ENCODE measurements at places on chromosomes 7 and 10. TPM values are rescaled to one million over a fixed set of nuclear protein-coding genes. Genes with fewer than 3 reads are reported as not detected.

DNA sequence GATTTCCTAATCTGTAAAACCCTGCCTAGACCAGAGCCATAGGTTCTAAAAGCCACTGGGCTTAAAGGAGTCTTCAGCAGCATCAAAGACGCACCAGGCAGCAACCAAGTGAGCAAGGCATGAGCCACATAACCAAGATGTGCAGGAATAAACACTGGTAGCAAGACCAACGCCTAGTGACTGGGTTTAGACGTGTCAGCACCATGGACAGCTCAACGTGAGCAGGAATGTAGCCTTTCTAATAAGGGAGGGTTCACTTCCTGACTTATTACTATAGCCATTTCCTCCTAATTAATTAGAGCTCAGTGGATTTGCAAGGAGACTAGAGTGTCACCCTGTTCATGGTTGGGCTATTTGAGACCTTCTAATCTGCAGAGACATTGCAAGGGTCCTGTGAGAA, 223.7 kb downstream of the LHFPL3 start:
- DNase-seq: no peak
- no peaks in the 10 kb centered on the region for H3K36me3 ChIP-seq
- no peak overlapping the region for H3K4me3 ChIP-seq
- H3K27me3 ChIP-seq: no peaks in the 10 kb centered on the region
- no peak overlapping the region for H3K27ac ChIP-seq

GRCh38 chr7:91233212-91233611, 31.0 kb upstream of the FZD1 start:
- H3K4me1 ChIP-seq: no peaks in the 10 kb centered on the region
- H3K36me3 ChIP-seq: no peaks in the 10 kb centered on the region
- no peak overlapping the region for H3K4me3 ChIP-seq
- H3K27ac ChIP-seq: no peak overlapping the region
- peaks cover 7% of the 10 kb centered on the region for H3K27me3 ChIP-seq

GRCh38 chr7:118583641-118584040, 359.1 kb downstream of the ANKRD7 start:
- no peaks in the 10 kb centered on the region for H3K36me3 ChIP-seq
- no peak overlapping the region for H3K4me3 ChIP-seq
- no peaks in the 10 kb centered on the region for H3K4me1 ChIP-seq
- H3K27ac ChIP-seq: no peak overlapping the region
- no peaks in the 10 kb centered on the region for H3K27me3 ChIP-seq

- no peak overlapping the region for H3K4me3 ChIP-seq
- no peak overlapping the region for H3K27ac ChIP-seq
- no peak for DNase-seq
- no peaks in the 10 kb centered on the region for H3K4me1 ChIP-seq
- H3K27me3 ChIP-seq: peaks cover 43% of the 10 kb centered on the region
Measured at GRCh38 chr10:98301664-98302319, 33.8 kb upstream of the LOXL4 start.

DNA sequence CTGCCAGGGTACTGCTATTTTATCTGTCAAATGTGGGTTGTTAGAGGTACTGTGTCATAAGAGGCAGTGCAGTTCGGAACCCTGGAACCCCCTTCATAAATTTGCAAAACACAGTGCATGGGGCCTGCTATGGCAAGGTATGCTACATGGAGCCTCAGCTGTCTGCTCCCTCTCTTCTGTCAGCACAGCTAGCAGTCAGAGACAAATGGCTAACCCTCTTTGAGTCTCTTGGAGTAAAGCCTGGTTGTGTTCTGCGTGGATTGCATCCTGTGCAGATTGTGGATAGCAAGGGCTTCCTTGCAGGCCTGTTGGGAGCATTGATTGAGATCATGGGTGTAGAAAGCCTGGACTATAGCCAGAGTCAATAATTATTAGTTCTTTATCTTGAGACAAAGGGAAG, 397.8 kb downstream of the AUTS2 start:
- peaks cover 19% of the 10 kb centered on the region for H3K4me1 ChIP-seq
- no peaks in the 10 kb centered on the region for H3K27me3 ChIP-seq
- DNase-seq: no peak
- H3K36me3 ChIP-seq: peaks cover 2% of the 10 kb centered on the region
- no peak overlapping the region for H3K27ac ChIP-seq
- no peak overlapping the region for H3K4me3 ChIP-seq

DNA sequence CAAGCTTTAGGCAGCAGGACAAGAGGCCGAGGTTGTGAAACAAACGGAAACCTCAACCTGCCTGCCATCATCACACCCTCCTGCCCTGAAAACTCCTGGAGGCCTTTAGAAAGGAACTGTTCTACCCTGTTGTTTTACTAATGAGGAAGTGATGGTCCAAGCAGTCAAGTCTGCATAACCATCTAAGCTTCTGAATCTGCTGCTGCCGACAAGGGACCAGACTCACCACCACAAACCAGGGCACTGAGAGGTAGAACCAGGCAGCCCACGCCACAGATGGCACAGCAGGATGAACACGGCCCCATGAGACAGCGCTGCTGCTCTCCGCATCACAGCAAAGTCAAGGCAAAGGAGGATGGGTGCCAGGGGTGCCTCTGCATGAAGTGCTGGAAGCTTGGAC, 209.4 kb downstream of the CELF2 start:
- peak; percentile 54 for DNase-seq
- no peaks in the 10 kb centered on the region for H3K27me3 ChIP-seq
- peaks cover 58% of the 10 kb centered on the region for H3K36me3 ChIP-seq
- H3K27ac ChIP-seq: peak overlapping the region; percentile 96
- peaks cover 88% of the 10 kb centered on the region for H3K4me1 ChIP-seq
- peak overlapping the region; percentile 68 for H3K4me3 ChIP-seq

- no peaks in the 10 kb centered on the region for H3K36me3 ChIP-seq
- no peak overlapping the region for H3K4me3 ChIP-seq
- H3K4me1 ChIP-seq: no peaks in the 10 kb centered on the region
- no peak for DNase-seq
- no peaks in the 10 kb centered on the region for H3K27me3 ChIP-seq
Measured at GRCh38 chr7:131538071-131538812, 18.2 kb downstream of the PODXL start.

DNA sequence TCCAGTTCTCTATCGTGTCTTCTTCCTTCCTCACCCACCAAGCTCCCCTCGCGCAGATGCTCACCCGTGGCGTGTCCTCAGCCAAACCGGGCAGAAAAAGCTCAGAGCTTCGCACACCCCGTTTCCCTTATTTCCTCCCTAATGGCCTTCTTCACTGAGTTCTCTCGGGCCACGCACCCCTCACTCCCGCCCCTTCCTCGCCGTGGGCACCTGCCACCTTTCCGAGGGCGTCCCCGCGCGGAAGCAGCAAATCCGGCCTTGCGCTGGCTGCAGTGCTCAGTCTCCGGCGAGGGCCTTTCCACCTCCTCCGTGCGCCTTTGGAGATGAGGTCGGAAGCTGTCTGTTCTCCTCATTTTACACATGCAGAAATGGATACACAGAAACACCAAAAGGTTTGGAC, 12.4 kb upstream of the CALML3 start:
- no peaks in the 10 kb centered on the region for H3K4me1 ChIP-seq
- no peak overlapping the region for H3K4me3 ChIP-seq
- H3K27ac ChIP-seq: no peak overlapping the region
- H3K27me3 ChIP-seq: peaks cover 8% of the 10 kb centered on the region
- no peak for DNase-seq
- H3K36me3 ChIP-seq: no peaks in the 10 kb centered on the region

DNA sequence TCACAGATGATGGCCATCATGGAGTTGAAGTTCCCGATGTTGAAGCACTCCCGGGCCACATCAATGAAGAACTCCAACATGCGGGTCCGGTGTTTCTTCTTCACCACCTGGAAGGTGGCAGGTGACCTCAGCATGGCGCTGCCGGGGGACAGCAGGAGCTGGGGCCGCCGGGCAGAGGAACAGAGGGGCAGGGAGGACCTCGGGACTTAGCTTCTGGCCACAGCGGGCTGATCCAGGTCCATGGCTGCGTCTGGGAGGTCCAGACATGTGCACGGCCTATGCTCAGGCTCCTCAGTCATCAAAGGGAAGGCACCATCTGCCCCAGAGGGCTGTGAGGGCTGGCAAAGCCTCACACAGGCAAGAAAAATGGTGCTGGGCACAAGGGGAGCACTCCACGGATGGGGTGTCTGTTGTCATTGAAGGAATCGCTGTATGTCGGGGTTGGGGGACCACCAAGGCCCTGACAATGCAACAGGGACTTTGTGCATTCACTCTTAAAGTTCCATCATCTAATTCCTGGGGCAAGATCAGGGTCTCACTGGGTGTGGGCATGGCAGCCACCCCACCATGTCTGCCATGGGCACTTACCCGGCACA, 60.9 kb downstream of the CSGALNACT2 start:
- H3K27me3 ChIP-seq: no peaks in the 10 kb centered on the region
- H3K27ac ChIP-seq: no peak overlapping the region
- DNase-seq: no peak
- peaks cover 6% of the 10 kb centered on the region for H3K4me1 ChIP-seq
- no peak overlapping the region for H3K4me3 ChIP-seq

GRCh38 chr7:2010101-2010500, 222.6 kb downstream of the MAD1L1 start:
- no peak overlapping the region for H3K27ac ChIP-seq
- H3K27me3 ChIP-seq: no peaks in the 10 kb centered on the region
- no peak for DNase-seq
- no peak overlapping the region for H3K4me3 ChIP-seq
- H3K36me3 ChIP-seq: peaks cover 27% of the 10 kb centered on the region
- H3K4me1 ChIP-seq: peaks cover 18% of the 10 kb centered on the region

DNA sequence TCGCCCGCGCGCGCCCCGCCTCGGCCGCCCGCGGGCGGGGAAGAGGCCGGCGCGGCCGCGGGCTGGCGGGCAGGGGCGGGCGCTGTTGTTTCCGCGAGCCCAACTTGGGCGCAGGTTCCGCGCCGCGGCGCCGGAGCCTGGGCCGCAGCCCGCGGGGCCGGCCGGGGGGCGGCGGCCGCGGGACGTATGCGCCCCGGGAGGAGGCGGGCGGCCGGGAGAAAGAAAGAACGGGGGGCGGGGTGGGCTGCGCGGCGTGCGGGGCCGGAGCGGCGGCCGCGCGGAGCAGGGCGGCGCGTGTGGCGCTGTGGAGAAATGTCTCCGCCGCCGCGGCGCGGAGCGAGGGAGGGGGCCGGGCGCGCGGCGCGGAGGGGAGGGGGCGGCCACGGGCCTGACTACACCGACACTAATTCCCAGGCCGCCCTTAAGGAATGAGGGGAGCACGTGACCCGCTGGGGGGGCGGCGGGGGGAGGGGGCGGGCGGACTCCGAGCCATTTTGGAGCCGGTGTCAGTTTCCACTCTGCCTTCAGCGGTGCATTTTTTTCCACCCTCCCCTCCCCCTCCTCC, at the start of gene BMI1:
TSS of gene BMI1 (plus strand) at position 509 of the 565 bp plus-strand sequence. CDS start 5,351 bp downstream, outside the sequence.
- no peaks in the 10 kb centered on the region for H3K27me3 ChIP-seq
- peak; percentile 63 for DNase-seq
- peak within 1 kb of the TSS; percentile 89 for H3K27ac ChIP-seq
- H3K4me3 ChIP-seq: peak within 1 kb of the TSS; percentile 88

- no peak overlapping the region for H3K4me3 ChIP-seq
- H3K36me3 ChIP-seq: no peaks in the 10 kb centered on the region
- no peak for DNase-seq
- peaks cover 9% of the 10 kb centered on the region for H3K27me3 ChIP-seq
Measured at GRCh38 chr7:101590663-101591435, 38.2 kb downstream of the MYL10 start.

GRCh38 chr10:123988694-123989093, 97.1 kb upstream of the CPXM2 start:
- DNase-seq: no peak
- H3K4me1 ChIP-seq: peaks cover 3% of the 10 kb centered on the region
- H3K27ac ChIP-seq: no peak overlapping the region
- H3K4me3 ChIP-seq: no peak overlapping the region
- no peaks in the 10 kb centered on the region for H3K36me3 ChIP-seq

- no peak for DNase-seq
- H3K4me3 ChIP-seq: no peak overlapping the region
- no peak overlapping the region for H3K27ac ChIP-seq
- no peaks in the 10 kb centered on the region for H3K36me3 ChIP-seq
Measured at GRCh38 chr7:122802301-122802751, 83.9 kb downstream of the CADPS2 start.

DNA sequence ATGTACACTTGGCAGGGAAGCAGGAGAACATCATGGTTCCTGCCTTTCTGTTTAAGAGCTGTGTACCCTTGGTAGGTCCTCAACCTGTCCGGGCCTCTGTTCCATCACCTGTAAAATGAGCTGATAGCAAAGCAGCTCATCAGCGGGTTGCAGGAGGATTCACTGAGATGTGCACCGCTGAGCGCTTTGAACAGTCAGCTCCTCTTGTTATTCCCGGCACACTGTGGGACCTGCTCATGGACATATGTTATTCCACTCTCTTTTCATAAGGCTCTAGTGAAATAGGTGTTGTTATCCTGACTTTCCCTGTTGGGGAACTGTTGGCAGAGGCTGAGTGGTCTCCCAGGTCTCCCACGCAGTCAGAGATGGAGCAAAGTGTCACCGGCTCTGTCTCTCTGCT, 497.5 kb upstream of the ZMIZ1 start:
- no peaks in the 10 kb centered on the region for H3K36me3 ChIP-seq
- DNase-seq: no peak
- H3K27ac ChIP-seq: no peak overlapping the region
- H3K27me3 ChIP-seq: peaks cover 5% of the 10 kb centered on the region

- H3K36me3 ChIP-seq: peaks cover 10% of the 10 kb centered on the region
- H3K27ac ChIP-seq: peak overlapping the region; percentile 35
- peaks cover 4% of the 10 kb centered on the region for H3K27me3 ChIP-seq
- peaks cover 53% of the 10 kb centered on the region for H3K4me1 ChIP-seq
- DNase-seq: no peak
Measured at GRCh38 chr10:67767244-67767643, 70.7 kb downstream of the DNAJC12 start.

- no peak overlapping the region for H3K27ac ChIP-seq
- no peak overlapping the region for H3K4me3 ChIP-seq
- H3K36me3 ChIP-seq: peaks cover 50% of the 10 kb centered on the region
Measured at GRCh38 chr10:35552650-35553342, 52.3 kb upstream of the GJD4 start.

GRCh38 chr7:77923419-77923818, 124.8 kb downstream of the PHTF2 start:
- H3K27me3 ChIP-seq: no peaks in the 10 kb centered on the region
- peaks cover 59% of the 10 kb centered on the region for H3K36me3 ChIP-seq
- no peak overlapping the region for H3K27ac ChIP-seq
- no peak for DNase-seq
- H3K4me3 ChIP-seq: no peak overlapping the region
- H3K4me1 ChIP-seq: peaks cover 8% of the 10 kb centered on the region

- DNase-seq: no peak
- no peak overlapping the region for H3K4me3 ChIP-seq
- no peaks in the 10 kb centered on the region for H3K36me3 ChIP-seq
- H3K27me3 ChIP-seq: peaks cover 8% of the 10 kb centered on the region
Measured at GRCh38 chr7:25316366-25316765, 88.1 kb upstream of the NPVF start.

GRCh38 chr10:5917305-5917704, 27.3 kb downstream of the FBH1 start:
- H3K36me3 ChIP-seq: peaks cover 93% of the 10 kb centered on the region
- no peaks in the 10 kb centered on the region for H3K27me3 ChIP-seq
- H3K4me3 ChIP-seq: no peak overlapping the region
- H3K27ac ChIP-seq: no peak overlapping the region
- H3K4me1 ChIP-seq: no peaks in the 10 kb centered on the region

- H3K4me3 ChIP-seq: no peak overlapping the region
- no peak overlapping the region for H3K27ac ChIP-seq
- H3K4me1 ChIP-seq: no peaks in the 10 kb centered on the region
- H3K27me3 ChIP-seq: no peaks in the 10 kb centered on the region
Measured at GRCh38 chr10:105075031-105075430, 433.9 kb downstream of the SORCS3 start.

The ANKMY2 gene
- total RNA-seq: 9.4 TPM

The INHBA gene
- not detected for total RNA-seq

The NEUROD6 gene
- total RNA-seq: not detected

The CSTF2T gene
- 40.8 TPM for total RNA-seq

The GLCCI1 gene
- 37.4 TPM for total RNA-seq

The LRIT1 gene
- not detected for total RNA-seq

The PNLIPRP2 gene
- total RNA-seq: not detected

The TSPAN12 gene
- total RNA-seq: not detected

The LRGUK gene
- 0.91 TPM for total RNA-seq
